CD4-positive, alpha-beta T cell treated with Interleukin-2 at 100 ng/mL for 4 hours (primary cell): ENCODE measurements at places on chromosomes 5 and 9.

DNA sequence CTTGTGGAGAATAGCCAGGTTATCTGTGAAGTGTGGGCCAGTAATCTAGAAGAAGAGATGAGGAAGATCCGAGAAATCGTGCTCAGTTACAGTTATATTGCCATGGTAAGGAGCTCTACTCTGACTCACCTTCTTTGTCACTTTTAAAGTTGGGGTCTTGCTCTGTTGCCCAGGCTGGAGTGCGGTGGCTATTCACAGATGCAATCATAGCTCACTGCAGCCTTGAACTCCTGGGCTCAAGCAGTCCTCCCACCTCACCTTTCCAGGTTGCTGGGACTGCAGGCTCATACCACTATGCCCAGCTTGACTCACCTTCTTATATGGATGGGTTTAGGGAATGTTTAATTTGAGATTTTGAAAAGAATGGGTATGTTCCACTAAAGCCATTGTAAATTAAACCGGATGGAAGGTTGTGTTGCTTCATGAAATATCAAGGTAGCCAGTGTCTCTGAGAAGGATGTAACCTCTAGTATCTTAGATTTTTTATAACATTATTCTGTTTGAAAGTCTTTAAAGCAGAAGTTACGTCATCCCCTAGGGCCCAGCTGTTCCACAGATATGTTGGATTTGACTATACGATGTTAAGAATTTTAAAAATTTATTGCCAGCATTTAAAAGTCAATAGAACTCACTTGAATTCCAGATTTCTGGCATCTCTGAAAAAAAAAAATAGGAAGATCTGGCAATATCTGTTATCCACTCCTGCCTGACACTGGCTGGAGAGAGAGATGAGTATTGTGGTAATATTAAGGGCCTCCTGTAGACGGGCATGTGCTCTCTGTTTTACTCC lies 5.1 kb downstream of the CNOT8 start:
- DNase-seq = no peak

DNA sequence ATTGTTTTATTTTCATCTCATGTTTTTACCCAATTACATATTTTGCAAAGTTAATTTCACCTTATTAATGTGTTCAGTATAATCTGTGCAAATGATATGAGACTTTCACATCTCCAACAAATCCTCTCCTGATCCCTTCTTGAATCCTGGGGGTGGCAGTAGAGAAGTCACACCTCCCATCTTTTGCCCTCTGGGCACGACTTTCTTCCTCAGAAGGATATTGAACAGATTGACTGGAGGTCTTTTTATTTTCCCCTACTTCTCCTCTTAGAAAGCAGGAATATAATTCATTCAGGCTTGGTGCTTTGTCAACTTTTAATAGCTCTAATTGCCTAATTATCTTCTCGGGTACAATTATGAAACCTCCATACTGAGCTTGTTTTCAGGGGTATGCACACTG lies 1037.1 kb upstream of the NUDT12 start:
- DNase-seq = no peak

DNA sequence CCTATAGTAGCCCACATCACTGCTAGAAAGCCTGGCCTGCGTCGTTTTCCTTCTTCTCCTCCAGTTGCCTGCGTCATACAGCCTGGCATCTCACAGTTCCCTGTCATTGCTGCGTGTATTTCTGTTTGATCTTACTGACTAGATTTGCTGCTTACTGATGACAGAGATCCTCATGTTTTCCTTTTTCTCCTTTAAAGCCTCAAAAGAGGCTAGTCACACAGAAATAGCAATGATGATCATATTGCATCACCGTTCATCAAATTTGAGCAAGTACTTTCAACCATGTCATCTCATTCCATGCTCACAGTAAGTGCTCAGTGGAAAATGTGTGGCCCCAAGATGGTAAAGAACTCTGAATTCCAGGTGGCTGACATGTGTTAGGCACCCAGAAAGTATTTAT lies 76.8 kb downstream of the MVB12B start:
- no peak for DNase-seq

- no peak for DNase-seq
Measured at GRCh38 chr5:29061381-29061780, 2023.0 kb upstream of the CDH9 start.

- no peak for DNase-seq
Measured at GRCh38 chr9:136614967-136615623, 47.6 kb upstream of the EGFL7 start.

DNA sequence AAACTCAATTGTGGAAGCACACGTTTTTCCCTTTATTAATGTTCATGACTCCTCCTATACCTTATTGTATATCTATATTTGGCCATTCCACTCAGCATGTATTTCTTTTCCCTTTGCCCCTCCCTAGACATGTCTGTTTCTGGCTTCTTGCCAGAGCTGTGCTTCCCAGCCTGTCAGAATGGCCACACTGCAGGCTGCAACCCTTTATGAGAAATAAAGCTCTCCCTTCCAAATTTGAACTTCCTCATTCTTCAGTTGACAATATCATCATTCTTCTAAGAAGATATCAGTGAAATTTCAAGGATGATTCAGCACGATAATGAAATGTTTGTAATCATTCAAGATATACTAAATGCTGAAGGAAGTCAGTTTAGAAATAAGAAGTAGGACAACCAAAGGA lies 107.6 kb upstream of the PRSS3 start:
- no peak for DNase-seq

DNA sequence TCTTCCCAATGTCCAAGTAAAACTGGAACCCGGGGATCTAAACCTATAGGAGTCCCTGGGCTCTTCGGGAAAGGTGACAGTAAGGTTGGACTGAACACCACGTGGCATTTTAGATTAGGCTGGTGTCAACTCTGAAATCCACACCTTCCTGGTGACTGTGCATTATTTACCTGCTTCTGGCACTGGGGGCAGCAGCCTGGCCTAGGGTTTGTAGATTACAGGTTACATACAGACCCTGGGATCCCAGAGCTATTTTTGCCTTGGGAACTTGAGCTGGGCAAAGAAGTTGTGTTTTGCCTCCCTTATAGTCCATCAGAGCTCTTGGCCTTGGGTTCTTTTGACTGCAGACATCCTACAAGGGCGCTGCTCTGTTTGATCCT lies 173.2 kb downstream of the DAB2IP start:
- DNase-seq = no peak

- DNase-seq = no peak
Measured at GRCh38 chr5:175556794-175557193, 78.4 kb downstream of the SFXN1 start.

DNA sequence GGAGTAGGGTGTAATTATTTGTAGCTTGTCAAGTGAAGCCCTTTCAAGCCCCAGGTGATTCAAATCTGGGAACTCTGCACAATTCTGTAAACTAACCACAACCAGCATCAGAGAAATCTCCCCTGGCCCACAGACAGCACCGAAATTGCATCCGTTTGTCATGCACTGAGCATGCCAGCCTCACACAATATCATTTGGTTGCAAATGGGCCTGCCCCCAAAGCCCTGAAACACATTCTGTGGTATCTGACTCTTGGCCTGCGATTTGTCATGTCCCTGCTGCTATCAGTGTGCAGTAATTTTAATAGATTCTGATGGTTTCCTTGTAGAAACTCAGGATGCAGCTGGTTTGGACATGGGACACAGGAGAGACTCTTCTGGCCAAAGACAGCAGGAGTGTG lies 35.3 kb downstream of the SNX24 start:
- DNase-seq = no peak

GRCh38 chr9:79015951-79016350 lies 555.8 kb upstream of the TLE4 start:
- DNase-seq = no peak

DNA sequence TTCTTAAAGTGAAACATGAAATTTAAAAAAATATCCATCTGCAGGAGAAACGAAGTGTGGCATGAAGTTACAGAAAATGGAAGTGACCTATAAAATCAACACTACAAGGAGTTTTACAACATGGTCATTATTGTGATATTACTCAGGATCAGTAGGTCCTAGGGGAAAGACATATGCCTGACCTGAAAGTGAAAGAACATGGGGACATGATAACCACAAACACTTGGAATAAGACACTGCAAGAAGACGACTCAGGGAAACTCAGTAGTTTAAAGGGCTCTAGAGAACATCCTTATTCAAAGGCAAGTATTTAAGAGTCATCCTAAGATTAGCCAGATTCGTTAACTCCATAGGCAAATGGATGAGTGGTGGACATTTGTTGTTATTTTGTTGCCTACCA lies 19.9 kb upstream of the LPAR1 start:
- no peak for DNase-seq

- no peak for DNase-seq
Measured at GRCh38 chr5:74019923-74020322, 393.9 kb downstream of the ARHGEF28 start.

DNA sequence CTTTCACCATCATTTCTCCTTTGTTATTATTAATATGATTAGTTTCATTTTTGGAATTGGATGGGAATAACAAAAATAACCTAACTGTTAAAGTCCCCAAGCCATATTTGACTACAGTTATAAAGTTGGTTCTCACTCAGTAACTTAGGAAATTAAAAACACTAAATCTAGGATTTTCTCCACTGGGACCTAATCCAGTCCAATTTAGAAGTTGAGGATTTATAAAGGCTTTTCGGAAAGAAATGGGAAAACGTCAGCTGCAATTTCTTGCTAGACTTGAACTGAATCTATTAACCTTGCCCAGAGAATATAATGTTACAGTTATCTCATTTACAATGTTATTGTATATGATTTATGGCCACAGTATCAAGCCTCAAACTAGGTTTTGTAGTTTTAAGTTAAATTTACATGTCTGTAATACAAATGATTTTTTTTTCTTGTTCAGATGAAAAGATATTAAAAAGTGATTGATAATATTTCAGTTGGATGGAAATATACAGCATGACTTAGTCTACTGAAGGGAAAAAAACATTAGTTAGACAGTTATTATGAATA lies 524.3 kb upstream of the GRAMD2B start:
- no peak for DNase-seq

- DNase-seq = no peak
Measured at GRCh38 chr5:38670878-38671277, 114.4 kb upstream of the LIFR start.

- no peak for DNase-seq
Measured at GRCh38 chr5:18036531-18036930, 402.3 kb downstream of the TAF11L14 start.

- no peak for DNase-seq
Measured at GRCh38 chr5:159442206-159442850, 112.0 kb upstream of the IL12B start.

GRCh38 chr5:138713247-138713646 lies 40.0 kb upstream of the CTNNA1 start:
- DNase-seq = no peak

GRCh38 chr5:19555876-19556275 lies 432.1 kb downstream of the CDH18 start:
- no peak for DNase-seq

DNA sequence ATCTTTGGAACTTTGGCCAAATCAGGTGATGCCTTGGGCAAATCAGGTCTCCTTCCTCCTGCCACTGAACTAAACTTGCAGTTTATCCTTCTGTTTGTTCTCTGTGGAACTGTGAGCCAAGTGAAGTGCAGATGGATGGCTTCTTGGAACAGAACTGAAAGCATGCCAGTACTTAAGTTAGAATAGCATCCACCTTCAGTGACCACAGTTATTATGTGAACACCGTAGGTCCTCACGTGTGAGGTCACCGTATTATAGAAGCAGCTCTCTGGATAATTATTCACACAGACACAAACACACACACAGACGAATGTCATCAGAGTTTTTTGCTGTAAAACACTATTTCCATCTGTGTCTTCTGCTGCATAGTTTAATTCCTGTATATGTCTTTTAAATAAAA lies 162.6 kb downstream of the EFNA5 start:
- no peak for DNase-seq

DNA sequence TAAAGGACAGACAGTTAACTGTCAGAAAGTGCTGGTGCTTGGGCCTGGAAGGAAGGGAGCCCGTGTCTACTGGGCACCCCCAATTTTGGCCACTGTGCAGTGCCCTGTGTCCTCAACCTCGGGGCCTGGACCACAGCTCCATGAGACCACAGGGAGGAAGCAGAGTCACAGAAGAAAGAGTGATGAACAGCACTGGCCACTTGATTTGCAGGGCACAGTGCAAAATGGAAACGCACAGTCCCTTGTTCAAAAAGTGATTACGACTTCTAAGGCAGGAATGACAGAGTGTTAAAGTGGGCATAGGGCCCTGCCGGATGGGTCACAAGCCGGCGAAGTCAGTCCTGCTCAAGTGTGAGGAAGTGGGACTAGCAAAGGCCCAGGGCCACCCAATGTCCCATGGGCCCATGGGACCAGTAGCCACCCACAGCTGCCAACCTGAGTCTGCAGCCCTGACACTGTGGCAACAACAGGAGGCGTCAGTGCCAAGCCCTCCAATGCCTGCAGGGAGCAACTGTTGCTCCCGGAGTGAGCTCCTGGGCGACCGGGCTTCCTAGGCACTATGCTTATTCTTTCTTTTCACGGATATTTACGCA lies 85.4 kb downstream of the ADAMTS2 start:
- DNase-seq = no peak
